NCI-H2081 treated with DMSO at 0.1 percent for 48 hours (cell line): ENCODE measurements at places on chromosomes 11 and 22.

GRCh38 chr22:47067321-47067890, 305.0 kb downstream of the TBC1D22A start:
- no peak for DNase-seq

- DNase-seq, result no peak
Measured at GRCh38 chr22:38996105-38996504, 14.0 kb downstream of the APOBEC3B start.

DNA sequence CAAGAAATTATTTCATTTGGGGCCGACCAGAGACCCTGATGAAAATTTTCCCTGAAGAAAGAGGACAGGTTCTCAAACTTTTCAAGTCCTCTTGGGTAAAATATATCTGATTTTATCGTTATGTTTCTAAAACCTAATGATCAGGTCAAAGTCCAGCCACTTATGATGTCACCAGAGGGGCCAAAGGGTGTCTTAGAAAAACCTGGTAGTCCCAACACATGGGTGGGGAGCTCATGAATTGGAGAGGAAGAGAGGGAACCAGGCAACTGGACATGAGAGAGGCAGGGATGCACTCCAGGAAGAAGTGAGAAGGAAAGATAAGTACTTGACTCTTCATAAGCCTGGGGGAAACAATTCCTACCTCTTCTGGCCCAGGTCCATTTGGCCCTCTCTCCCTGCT, 9.2 kb downstream of the SLC5A1 start:
- DNase-seq, result no peak

DNA sequence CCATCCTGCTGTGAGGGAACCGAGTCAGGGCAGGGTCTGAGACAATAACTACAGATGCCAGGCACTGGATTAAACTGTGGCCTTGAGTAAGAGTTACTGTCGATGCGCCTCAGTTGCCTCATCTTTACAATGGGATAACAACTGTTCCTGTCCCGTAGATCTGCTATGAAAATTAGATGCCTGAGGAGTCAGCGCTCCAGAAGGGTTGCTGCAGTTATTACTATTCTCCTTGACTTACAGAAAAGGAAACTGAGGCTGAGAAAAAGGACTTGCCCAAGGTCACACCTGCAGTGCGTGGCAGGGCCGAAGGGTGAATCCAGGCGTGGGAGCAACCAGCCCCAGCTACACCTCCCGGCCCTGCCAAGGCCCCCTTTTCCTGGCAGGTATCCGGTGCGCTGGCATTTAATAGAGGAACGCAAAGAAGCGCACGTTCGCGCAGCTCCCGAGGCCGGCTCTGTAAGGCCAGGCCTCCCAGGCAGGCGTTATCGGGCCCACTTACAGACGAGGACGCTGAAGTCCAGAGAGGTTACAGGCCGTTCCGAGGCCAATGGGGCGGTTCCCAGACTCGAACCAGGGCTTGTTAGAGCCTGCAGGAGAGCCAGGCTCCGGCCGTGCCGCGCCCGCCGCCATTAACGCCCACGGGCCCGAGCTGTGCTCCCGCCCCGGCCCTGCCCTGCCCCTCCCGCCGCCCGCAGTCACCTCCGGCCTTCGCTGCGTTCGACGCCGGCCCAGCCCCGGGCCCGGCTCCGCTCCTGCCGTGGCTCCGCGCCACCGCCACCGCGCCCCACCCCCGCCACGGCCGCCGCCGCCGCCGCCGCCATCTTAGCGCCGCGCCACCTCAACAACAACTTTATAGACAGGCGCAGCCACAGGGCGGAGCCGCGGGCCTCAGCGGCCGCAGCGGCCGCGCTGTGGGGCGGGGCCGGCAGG, at the start of gene C11orf68:
Gene C11orf68, minus strand, starts transcription at position 852 of the 930 bp plus-strand sequence. Its CDS starts 31 bp downstream, at position 821.
- DNase-seq, result no peak

DNA sequence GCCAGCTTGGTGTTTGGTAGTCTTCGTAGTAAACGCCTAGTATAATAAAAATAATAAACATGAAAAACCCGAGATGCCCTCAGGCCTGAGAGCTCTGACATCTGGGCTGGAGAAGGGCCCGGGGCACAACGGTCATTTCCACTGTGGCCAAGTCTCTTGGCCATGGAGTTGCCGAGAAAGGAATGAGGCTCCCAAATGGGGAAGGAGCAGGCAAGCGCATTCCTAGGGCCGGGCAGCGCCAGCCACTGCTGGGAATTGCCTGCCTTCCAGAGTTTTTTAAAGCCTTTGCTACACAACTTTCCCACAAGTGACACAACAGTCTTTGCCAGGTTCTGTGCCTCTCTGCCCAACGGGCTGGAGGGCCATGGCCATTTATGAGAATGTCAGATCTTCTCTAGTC, 103.4 kb downstream of the NAV2 start:
- no peak for DNase-seq
